Endodermal cell (in vitro differentiated cells): ENCODE measurements at places on chromosomes 5 and 9. TPM values are rescaled to one million over a fixed set of nuclear protein-coding genes. Genes with fewer than 3 reads are reported as not detected.

TEX48 gene
- total RNA-seq: not detected in 2 replicates

TRIM41 gene
- total RNA-seq: 31.3 and 37.5 TPM in 2 replicates

CCL21 gene
- total RNA-seq: not detected in 3 replicates

DENND1A gene
- 29.1 and 29.5 TPM in 2 replicates for total RNA-seq

TSC1 gene
- total RNA-seq: 65.7 to 79.3 TPM (median 72.9 TPM) in 3 replicates

SPINK13 gene
- total RNA-seq: not detected in 3 replicates

- H3K36me3 ChIP-seq: no peaks in the 10 kb centered on the region
- H3K27me3 ChIP-seq: no peaks in the 10 kb centered on the region
- no peaks in the 10 kb centered on the region for H3K4me1 ChIP-seq
- H3K4me3 ChIP-seq: no peak overlapping the region
- H3K27ac ChIP-seq: no peak overlapping the region
These were observed 36.4 kb downstream of the ZNF366 start for GRCh38 chr5:72470826-72471225.

DNA sequence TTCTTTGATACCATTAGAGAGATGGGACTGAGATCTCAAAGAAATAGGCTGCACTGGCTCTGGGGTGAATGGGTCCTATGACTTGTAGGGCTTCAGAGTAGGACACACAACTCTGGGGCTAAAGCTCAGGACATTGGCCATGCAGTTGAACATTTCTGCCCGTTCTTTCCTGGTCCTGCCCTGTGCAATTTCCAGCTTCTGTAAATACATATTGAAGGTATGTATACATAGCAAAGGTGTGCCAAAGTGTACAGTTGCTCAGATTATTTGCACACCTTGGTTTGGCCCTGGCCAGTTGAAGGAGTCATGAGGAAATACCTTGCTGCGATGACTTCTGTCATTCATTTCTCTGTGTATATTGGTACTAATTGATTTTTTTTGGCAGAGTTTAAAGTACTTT is 52.8 kb upstream of the TAF11L2 start:
- H3K36me3 ChIP-seq: no peaks in the 10 kb centered on the region
- H3K27ac ChIP-seq: no peak overlapping the region
- no peaks in the 10 kb centered on the region for H3K4me1 ChIP-seq
- no peak overlapping the region for H3K4me3 ChIP-seq

DNA sequence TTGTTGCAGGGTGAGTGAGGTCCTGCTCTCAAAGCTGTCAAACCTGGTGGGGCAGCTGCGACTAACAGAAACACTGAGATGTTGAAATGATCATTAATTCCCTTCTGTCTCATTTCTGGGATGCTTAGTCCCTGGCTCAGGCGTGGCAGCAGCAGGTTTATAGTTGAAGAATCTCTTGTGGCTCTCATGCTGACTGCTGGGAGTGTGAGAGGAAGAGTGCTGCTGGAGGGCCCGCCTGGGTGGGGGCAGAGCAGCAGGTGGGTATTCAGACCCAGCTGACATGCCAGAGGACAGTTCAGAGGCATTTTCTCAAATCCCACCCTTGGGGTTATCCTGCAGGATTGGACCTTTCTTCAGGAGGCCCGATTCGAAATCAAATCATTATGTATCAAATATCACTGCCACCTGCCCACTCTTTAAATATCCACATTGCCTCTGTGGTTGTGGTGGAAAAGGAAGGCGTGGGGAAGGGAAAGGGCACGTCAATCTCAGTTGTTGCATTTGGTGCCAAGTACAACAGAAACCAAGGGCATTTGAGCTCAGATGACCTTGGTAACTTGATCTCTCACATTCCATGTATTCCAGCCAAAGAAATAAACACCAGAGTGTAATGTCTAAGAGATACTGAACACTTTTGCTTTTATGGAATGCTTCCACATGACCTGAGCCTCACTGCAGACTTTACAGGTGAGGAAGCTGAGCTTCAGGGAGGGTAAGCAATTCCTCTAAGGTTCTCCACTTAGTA is 224.3 kb downstream of the AOPEP start:
- no peaks in the 10 kb centered on the region for H3K27me3 ChIP-seq
- no peak overlapping the region for H3K4me3 ChIP-seq
- H3K4me1 ChIP-seq: peaks cover 33% of the 10 kb centered on the region
- peaks cover 8% of the 10 kb centered on the region for H3K36me3 ChIP-seq

GRCh38 chr9:77865385-77866047 is 166.1 kb downstream of the GNAQ start:
- H3K36me3 ChIP-seq: peaks cover 11% of the 10 kb centered on the region
- no peak for DNase-seq
- H3K27ac ChIP-seq: no peak overlapping the region
- H3K4me1 ChIP-seq: no peaks in the 10 kb centered on the region
- H3K27me3 ChIP-seq: no peaks in the 10 kb centered on the region

DNA sequence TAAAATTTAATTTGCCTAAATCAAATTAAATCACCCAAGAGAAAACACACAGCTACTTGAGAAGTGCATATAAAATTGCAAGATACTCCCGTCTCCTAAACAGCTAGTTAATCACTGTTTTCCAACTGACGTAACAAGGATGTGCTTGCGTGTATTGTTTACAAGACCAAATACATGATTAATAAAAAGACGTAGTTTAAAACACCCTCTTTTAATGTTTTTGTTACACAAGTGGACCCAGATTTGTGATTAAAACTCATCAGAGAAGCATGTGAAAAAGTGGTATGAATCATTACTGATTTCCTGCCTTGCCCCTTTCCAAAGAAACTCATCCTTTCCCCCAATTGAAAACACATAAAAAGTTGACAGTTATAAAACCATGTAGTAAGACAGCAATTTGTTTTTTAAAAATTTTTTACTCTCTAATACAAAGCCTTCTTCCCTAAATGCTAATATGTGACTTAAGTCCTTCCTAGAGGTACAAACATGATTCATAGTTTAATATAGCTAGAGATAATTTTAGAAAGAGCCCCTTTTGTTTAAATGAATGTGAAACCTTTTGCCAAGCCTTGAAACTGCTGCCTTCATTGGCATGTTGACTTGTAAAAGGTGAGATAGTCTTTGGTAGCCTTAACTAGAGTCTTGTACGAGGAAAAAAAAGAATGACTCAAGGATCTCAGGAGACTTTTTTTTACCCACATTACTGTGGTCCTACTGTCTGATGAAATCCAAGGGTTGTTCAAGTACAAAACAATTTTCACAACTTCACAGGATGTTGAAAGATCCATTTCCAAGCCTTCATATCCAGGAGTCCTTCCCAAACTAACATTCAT is 61.4 kb upstream of the FST start:
- DNase-seq: no peak
- no peaks in the 10 kb centered on the region for H3K27me3 ChIP-seq
- H3K36me3 ChIP-seq: no peaks in the 10 kb centered on the region
- H3K4me1 ChIP-seq: no peaks in the 10 kb centered on the region
- no peak overlapping the region for H3K27ac ChIP-seq

GRCh38 chr5:119280380-119280779 is 75.4 kb upstream of the TNFAIP8 start:
- no peaks in the 10 kb centered on the region for H3K27me3 ChIP-seq
- peaks cover 4% of the 10 kb centered on the region for H3K36me3 ChIP-seq
- DNase-seq: no peak
- peaks cover 21% of the 10 kb centered on the region for H3K4me1 ChIP-seq

DNA sequence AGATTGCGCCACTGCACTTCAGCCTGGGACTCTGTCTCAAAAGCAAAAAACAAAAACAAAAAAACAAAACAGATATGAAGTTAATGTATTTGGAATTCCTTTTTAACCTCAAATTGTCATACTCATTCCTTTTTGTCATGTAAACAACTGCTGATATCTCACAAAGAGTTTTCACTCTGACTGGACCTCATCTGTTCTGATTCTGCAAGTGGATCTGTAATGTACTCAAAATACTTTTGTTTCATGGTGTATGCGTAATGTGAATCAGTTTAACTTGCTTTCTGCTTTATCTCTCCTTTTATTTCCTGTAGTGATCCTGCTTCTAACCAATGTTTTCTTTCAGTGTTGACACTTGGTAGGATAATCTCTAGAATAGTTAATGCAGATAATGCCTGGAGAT is 106.7 kb downstream of the FOCAD start:
- DNase-seq: no peak
- no peaks in the 10 kb centered on the region for H3K27me3 ChIP-seq
- peaks cover 13% of the 10 kb centered on the region for H3K4me1 ChIP-seq
- no peak overlapping the region for H3K4me3 ChIP-seq
- H3K36me3 ChIP-seq: peaks cover 9% of the 10 kb centered on the region

GRCh38 chr9:98365227-98365669 is 109.8 kb upstream of the TBC1D2 start:
- DNase-seq: peak; percentile 77
- H3K4me3 ChIP-seq: peak overlapping the region; percentile 69
- H3K4me1 ChIP-seq: no peaks in the 10 kb centered on the region
- no peak overlapping the region for H3K27ac ChIP-seq
- no peaks in the 10 kb centered on the region for H3K36me3 ChIP-seq

DNA sequence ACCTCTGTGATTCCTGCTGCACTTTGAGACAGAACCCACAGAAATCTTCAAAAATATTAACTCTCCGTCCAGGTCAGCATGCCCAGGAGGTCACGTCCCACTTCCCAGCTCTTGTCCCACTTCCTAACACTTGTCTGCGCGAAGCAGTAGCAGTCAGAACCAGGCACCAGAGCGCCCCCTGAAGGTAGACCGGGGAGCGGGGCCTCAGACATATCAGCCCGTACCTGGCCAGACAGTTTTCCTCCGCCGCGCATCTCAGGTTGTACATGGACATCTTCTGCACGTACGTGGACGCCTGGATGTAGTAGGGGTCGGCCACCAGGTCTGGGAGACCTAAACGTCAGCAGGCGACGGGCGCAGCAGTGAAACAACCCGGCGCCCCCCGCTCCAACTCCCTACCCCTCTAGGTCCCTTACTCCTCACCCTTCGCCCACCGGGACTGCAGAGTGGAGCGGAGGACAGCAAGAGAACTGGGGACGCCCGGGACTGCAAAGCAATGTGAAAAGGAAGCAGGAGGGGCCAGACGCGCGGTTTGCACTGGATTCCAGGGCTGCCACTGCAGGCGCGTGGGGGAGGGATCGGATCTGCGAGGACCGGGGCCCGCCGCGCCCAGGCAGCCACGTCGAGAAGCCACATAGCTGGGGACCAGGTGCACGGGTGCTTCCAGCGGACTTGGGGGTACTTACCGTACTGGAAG is 1.2 kb downstream of the LOX start:
- peak; percentile 97 for DNase-seq
- peaks cover 12% of the 10 kb centered on the region for H3K4me1 ChIP-seq
- peaks cover 9% of the 10 kb centered on the region for H3K36me3 ChIP-seq
- H3K4me3 ChIP-seq: peak overlapping the region; percentile 83

DNA sequence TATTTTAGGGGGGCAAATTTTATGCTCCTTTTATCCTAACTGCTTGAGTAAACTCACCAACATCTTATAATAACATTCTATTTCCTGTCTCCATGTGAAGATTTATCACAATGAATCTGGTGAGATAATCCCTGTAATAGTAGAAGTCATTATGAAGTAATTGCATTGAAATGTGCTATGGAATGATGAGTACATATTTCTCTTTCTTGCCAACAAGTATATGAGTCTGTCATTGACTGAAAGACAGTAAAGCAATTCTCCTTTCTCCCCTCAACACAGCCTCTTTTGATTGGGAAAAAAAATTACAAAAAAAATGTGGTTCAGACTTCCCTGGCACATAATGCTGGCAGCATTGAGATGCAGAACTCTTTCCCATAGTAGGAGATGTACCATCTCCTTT is 459.2 kb upstream of the RGMB start:
- H3K4me3 ChIP-seq: no peak overlapping the region
- no peak overlapping the region for H3K27ac ChIP-seq
- H3K4me1 ChIP-seq: no peaks in the 10 kb centered on the region

- no peak overlapping the region for H3K4me3 ChIP-seq
- H3K36me3 ChIP-seq: peaks cover 65% of the 10 kb centered on the region
- no peak for DNase-seq
- no peak overlapping the region for H3K27ac ChIP-seq
These were observed 80.5 kb upstream of the TTC23L start for GRCh38 chr5:34758514-34758913.

DNA sequence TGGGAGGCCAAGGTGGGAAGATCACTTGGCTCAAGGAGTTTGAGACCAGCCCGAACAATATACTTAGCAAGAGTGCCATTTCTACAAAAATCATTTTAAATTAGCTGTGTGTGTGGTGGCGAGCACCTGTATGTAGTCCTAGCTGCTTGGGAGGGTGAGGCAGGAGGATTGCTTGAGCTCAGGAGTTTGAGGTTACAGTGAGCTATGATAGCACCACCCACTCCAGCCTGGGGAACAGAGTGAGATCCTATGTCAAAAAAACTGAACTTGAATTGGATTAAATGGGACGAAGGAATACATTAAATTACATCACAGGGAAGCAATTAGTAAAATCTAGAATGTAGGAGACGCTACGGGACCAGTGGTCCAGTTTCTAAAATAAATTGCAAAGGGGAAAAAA is 6.4 kb upstream of the ETF1 start:
- no peak for DNase-seq
- H3K4me3 ChIP-seq: no peak overlapping the region
- H3K36me3 ChIP-seq: peaks cover 12% of the 10 kb centered on the region
- H3K27me3 ChIP-seq: no peaks in the 10 kb centered on the region

GRCh38 chr5:26239588-26239987 is 798.8 kb downstream of the CDH9 start:
- no peak for DNase-seq
- no peaks in the 10 kb centered on the region for H3K4me1 ChIP-seq
- no peaks in the 10 kb centered on the region for H3K36me3 ChIP-seq
- no peak overlapping the region for H3K4me3 ChIP-seq
- no peak overlapping the region for H3K27ac ChIP-seq

DNA sequence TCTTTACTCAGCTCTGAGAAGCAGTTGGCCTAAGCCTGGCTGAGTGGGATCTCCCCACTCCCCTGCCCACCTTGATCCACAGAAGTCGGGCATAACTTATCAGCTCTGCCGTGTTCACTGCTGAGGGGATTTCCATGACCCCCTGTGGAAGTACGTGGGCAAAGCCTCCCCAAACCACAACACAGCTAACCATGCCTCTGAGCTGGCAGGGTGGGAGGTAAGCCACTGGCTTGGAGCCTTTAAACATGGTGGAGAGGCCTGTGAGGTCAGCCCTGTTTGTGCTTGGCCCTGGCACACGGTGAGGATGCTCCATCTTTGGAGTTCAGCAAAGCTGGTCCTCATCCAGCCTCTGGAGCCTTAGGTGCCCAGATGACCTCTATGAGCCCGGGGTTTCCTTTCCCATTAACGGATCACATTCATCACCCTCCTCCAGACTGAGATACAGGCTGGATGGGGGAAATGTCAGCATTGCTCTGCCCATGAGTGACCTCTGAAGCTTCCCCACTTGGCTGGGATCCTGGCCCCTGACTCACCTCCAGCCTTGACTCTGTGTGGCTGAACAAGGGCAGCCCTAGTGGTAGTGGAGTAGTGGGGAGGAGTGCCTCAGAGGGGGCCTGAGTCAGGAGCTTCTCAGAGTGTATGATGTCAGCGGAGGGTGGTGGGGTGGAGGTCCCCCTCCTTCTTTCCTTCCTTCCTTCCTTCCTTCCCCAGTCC is 6.2 kb downstream of the PDLIM4 start:
- H3K36me3 ChIP-seq: peaks cover 4% of the 10 kb centered on the region
- H3K4me1 ChIP-seq: no peaks in the 10 kb centered on the region
- no peak overlapping the region for H3K27ac ChIP-seq
- no peak overlapping the region for H3K4me3 ChIP-seq
- H3K27me3 ChIP-seq: no peaks in the 10 kb centered on the region
